ENCODE measurements at places on chromosomes 3 and 15. TPM values are rescaled to one million over a fixed set of nuclear protein-coding genes. Genes with fewer than 3 reads are reported as not detected.
A peak's percentile ranks its signal among the peaks of the same experiment; 100 is the strongest.

DNA sequence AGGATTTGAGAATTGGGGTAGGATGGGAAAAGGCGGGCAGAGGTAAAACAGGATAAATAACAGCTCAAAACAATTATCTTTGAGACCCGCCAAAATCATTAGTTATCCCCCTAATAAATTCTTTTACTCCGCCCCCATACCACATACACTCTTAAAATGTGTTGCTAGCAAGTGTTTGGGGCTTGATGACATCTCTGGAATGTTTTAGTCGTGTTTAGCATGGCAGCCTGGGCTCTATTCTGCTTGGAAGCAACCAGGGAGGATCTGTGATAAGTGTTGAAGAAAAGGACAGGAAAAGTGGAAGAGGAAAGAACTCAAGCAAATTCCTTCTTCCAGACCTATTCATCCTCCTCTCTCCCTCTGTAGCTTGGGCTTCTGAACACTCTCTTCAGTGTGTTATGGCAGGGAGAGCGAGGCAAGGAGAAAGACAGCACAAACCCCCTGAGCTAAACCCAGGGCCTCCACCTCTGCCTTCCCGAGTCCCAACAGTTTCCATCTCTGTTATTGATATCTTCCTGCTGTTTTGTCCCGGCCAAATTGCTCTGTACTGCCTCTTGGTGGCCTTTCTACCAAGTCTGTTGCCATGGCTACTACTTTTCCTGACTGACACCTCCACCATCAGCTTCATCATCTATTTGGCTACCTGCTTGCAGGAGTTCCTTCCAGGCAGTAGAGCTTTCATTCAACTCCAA, 135.8 kb downstream of the RPL22L1 start:
- no peak for DNase-seq

DNA sequence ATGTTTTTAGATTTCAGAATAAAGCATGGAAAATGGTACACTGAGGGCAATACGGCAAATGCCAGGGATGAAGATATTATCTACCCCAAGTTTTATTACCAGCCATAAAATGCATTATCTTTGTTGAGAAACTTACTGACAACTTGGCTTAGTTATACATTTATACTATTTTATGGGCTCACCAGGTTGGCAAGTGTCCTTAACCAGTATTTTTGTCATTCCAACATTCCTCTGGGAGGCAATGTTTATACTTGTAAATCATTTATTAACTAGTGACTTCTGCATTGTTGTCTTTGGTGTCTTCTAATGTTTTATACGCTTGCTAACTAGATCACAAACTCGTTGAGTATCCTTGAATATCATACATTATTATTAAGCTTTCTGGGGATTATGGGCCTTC, 18.0 kb upstream of the ADGRG7 start:
- DNase-seq: no peak

DNA sequence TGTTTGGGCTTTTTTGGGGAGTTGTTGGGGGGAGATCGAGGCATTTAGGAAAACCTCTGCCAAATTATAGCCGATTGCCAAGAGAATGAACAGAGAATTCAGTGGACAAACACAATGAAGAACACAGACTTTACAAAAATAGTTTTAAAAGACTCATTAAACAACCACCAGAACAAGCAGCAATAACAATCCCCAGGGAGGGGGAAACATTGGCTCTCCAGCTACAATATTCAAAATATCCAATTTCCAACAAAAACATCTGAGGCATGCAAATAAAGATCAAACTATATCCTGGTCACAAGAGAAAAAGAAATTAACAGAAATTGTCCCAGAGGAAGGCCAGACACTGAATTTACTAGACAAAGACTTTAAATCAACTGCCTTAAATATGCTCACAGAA, 24.5 kb upstream of the ANKRD28 start:
- DNase-seq: no peak

- no peak for DNase-seq
Observed at GRCh38 chr3:151346292-151346691, 16.9 kb upstream of the P2RY13 start.

GRCh38 chr15:76333720-76334437, 2.7 kb upstream of the ISL2 start:
- DNase-seq: no peak

DNA sequence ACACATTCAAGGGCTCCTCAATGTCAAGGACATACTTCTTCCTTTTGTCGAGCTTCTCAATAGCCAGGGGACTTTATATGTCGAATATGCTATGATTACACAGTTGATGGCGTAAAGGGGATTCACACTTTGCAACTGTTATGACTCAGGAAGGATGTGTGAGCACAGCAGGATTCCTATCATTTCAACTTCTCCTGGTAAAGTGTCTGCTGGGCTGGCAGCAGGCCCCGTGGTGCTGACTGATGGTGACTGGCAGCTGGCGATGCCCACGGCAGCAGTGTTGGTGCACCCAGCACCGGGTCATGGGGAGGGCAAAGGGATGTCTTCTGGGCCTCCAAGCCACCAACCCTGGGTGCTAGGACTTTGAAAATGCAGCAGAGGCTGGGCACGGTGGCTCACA, 44.8 kb upstream of the GNB5 start:
- DNase-seq: peak; percentile 54

DNA sequence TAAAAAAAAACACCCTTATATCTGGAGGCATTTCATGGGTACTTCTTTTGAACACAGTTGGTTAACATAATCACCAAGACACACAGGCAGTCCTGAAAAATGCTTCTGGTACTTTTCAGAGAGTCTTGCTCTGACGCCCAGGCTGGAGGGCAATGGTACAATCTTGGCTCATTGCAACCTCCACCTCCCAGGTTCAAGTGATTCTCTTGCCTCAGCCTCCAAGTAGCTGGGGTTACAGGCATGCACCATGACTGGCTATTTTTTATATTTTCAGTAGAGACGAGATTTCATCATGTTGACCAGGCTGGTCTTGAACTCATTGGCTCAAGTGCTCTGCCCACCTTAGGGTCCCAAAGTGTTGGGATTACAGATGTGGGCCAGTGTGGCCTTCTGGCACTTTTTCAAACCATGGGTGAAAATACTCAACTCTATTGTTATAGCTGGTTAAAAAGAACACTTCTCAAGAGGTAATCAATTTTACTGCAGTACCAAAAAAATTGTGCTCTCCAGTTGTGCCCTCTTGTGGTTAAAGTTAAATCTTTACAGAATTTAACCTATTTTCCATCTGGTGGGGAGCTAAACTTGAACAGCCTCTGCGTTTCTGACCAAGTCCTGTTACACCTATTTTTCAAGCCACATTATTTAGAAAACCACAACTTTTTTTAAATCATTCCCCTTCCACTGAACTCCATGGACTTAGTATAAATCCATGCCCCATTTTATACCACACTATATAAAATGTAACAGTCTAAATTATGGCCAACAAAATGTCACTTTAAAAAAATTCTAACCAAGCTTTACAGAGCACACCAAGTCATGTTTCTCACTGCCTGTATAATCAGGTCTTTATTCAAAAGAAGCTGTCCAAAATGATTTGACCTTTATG, 1.2 kb upstream of the SNAPC5 start:
- no peak for DNase-seq

GRCh38 chr3:121223116-121223515, 315.1 kb downstream of the STXBP5L start:
- no peak for DNase-seq

ISL2 gene
- total RNA-seq: 3.2 TPM

GHSR gene
- total RNA-seq: not detected

FGD5 gene
- 7.0 TPM for total RNA-seq

PLSCR5 gene
- total RNA-seq: not detected

RFC4 gene
- total RNA-seq: 198 TPM

PPP1R14D gene
- total RNA-seq: not detected

All from Daoy (cell line).